T-helper 17 cell (primary cell): ENCODE measurements at places on chromosomes 1 and 21.

GRCh38 chr21:36913247-36914169, 53.0 kb downstream of the HLCS start:
- no peak for DNase-seq

DNA sequence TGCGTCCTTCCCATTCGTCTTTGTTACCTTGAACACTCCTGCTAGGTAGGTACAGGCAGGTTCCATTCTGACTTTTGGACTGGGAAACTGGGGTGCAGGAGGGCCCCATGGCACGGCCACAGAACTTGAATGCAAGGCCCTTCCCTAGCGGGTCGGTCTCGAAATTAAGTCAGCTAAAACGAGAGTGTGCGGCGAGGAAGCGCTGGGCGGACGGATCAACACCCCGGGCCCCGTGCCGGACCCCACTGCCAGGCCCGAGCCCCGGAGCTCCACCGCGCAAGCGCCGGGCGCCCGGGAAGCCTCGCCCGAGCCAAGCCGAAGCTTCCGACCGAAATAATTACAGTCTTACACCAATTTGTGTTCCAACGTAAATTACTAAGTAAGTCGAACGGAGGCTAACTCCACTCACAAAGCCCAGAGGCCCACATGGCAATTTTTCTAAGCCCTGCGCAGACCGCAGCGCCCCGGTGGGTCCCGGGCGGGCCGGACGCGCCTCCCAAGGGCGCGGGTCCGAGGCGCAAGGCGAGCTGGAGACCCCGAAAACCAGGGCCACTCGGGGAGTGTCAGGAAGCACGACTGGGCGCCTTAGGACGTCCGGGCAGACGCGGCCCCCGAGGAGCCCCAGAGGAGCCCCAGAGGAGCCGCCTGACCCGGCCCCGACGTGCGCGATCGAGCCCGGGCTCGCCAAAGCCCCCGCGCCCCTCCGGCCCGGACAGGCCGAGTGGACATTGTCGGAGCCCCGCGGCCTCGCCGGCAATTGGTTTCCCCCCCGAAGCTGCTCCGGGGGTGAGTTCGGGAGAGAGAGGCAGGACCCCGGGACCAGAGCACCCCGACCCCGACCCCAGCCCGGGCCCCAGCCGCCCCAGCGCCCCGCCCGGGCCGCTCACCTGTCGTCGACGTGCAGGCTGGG, 624 bp downstream of the RIPK4 start:
- DNase-seq = no peak

GRCh38 chr21:46061950-46062349, 36.0 kb upstream of the COL6A2 start:
- no peak for DNase-seq

GRCh38 chr1:87903242-87903641, 574.6 kb downstream of the LMO4 start:
- DNase-seq = no peak
